ENCODE measurements at places on chromosomes 1 and 21.

DNA sequence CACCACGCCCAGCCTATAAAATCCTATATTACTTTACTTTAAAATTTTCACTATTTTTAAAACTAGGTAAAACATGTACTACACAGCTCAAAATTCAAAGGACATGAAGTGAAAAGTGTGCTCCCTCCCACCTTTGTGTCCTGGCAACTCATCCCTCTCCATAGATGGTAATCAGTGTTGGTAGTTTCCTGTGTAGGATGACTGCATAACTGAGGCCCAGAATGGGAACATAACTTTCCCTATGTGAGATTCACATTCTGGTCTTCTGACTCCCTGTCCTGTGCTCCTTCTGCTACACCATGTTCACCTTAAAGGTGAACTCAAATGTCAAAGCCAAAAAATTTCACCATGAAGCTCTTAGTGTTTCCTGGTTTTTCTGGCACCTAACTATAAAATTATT, 39.3 kb downstream of the XKR8 start:
- no peak for DNase-seq

DNA sequence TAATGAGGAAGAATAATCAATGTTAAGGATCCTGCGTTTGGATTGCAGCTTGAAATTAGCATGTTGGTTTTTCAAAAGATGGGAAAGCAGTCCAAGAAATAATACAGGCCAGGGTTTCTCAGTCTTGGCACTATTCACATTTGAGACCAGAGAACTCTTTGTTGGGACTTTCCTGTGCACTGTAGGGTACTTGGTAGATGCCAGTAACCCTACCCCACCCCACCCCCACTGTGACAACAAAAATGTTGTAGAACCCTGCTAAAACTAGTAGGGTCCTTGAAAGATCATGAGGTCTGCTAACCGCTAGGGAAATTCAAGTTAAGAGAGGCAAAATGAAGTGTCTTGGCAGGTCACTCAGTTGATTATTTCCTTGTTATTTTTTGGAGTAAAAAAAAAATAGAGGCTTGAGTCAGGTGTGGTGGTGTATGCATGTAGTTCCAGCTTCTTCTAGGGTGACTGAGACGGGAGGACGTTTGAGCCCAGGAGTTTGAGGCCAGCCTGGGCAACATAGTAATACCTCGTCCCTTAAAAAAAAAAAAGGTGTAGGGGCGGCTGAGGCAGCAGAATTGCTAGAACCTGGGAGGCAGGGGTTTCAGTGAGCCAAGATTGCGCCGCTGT, 53.3 kb downstream of the SPEN start:
- no peak for DNase-seq

DNA sequence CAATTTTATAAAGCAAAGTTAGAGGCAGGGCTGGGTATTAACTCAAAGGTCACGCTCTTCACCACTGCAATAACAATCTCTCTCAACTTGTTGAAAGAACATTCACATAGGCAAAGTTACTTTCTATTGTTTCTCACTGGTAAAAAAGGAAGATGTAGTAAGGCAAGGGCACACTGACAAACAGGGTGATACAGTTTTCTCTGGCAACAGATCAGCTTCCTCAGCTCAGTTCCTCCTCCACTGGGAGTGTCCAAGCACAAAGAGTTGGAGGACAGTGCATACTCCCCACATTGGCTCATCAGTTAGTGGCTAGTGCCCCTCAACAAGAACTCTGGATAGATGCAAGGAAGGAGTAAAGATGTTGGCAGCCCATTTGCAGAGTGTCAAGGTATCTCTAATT, 3.7 kb downstream of the PLPPR4 start:
- no peak for DNase-seq

GRCh38 chr1:176195547-176195946, 11.5 kb downstream of the COP1 start:
- no peak for DNase-seq

DNA sequence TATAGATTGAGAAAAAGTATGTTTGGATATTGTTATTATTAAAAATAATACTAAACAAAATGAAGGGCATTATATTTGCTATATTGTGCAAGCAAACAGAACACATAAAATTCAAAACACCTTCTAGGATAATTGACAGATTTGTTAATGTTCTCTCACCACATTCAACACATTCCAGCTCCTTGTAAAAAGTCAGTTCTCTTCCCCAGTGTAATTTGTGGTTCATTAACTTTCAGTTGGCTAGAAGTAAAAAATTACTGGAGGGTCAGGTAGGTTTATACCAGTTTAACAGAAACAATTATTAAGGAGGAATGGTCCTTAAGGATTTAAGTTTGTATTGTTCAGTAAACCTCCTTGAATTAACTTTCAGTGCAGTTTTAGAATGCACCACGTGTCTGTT, 1235.3 kb upstream of the ADGRL2 start:
- DNase-seq: no peak

- DNase-seq: no peak
Observed at GRCh38 chr1:151060657-151061421, 642 bp downstream of the MLLT11 start.

- DNase-seq: no peak
Observed at GRCh38 chr1:245760301-245760700, 605.5 kb downstream of the KIF26B start.

- DNase-seq: no peak
Observed at GRCh38 chr1:59601041-59601441, 213.7 kb upstream of the HOOK1 start.

DNA sequence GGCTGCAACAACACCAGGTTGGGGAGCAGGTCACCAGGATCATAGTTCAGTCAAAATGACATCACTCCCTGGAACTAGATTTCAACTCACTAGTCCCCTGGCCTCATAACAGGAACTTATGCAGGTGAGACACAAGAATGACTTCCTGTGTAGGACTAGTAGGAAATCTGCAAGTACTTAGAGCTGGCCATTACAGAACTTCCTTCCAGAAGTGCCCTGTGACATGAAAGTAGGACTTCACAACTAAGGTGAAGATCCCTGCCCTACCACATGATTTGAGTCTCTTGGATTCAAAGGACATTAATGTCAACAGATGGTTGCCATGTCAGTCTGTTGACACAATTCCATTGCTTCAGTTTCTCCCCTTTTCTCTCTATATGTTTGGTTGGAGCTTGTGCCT, 223.1 kb downstream of the RPS6KC1 start:
- no peak for DNase-seq

DNA sequence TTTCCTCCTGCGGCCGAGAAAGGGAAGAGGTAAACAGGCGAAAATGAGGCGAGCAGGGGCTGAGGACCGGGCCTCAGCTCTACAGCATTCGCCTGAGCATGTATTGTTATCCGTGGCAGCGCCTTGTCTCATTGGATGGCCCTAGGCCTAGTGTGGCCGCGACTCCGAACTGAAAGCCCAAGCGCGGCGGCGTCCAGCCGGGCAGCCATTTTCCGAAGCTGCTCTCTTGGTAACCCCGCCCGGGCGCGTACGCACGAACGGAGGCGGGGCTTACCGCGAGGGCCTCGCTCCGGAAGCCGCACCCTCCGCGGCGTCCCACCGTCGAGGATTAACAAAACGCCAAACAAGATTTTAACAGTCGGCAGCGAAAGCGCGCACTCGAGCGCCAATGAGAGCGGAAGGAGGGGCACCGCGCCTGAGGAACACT, 797 bp upstream of the USP1 start:
- DNase-seq: no peak

- DNase-seq: no peak
Observed at GRCh38 chr1:2969011-2969844, 52.0 kb upstream of the ACTRT2 start.

DNA sequence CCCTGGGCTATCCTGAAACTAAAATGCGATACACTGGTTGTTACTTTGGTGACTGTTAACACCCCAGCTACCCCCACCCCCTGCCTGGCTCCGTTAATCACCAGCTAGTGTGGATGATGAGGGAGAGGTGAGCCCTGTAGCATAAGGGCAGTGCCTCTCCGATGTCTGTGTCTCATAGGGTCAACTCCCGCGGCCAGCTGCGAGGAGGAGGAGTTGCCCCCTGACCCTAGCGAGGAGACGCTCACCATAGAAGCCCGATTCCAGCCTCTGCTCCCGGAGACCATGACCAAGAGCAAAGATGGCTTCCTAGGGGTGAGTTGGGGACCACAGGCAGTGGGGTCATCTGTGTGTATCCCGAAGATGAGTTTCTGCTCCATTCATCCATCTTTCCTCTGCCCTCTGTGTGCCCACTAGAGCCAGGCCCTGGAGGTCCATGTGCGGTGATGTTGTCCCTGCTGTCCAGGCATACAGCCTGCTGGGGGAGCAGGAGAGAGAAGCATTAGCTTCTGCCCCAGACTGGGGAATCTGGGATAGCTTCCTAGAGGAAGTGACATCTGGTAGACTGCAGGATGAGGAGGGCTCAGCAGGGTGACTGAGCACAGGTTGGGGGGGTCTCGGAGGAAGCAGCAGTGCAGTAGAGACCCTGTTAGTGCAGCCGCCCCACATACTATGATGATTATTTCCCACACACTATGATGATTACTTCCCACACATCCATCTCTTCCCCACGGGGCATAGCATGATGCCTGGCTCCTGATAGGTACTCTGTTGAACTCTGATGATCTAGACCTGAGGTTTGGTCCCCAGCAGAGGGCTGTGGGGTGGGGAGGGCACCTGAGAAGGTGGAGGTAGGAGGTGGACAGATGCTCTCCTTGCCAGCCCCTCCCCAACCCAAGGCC, 5.2 kb downstream of the SELENON start:
- DNase-seq: no peak

- DNase-seq: no peak
Observed at GRCh38 chr1:145979746-145980456, 15.4 kb downstream of the POLR3GL start.

GRCh38 chr1:195568389-195568788, 1039.9 kb downstream of the KCNT2 start:
- no peak for DNase-seq

- DNase-seq: peak; percentile 23
Observed at GRCh38 chr1:17826165-17826488, 71.0 kb downstream of the ACTL8 start.

DNA sequence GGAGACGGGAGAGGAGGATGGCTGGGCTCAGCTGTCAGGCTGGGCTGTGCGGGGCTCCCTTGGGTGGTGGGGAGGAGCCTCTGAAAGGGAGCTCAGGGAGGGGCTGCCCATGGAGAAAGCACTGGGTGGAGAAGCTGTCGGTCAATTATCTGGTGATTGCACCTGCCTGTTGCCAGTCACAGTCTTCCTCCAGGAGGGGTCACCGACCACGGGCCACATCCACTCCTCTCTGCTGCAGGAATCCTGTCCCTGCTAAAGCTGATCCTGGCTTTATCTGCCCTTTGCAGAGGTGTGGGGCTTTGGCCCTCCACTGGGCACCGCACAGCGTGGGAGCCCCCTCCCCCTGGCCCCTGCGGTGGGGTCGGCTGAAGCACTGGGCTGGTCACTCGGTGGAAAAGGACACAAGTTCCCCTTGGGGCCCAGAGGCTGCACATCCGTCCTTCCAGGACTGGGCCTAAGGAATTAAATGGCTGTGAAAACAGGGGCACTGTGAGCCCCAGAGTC, 21.8 kb upstream of the COL18A1 start:
- no peak for DNase-seq

DNA sequence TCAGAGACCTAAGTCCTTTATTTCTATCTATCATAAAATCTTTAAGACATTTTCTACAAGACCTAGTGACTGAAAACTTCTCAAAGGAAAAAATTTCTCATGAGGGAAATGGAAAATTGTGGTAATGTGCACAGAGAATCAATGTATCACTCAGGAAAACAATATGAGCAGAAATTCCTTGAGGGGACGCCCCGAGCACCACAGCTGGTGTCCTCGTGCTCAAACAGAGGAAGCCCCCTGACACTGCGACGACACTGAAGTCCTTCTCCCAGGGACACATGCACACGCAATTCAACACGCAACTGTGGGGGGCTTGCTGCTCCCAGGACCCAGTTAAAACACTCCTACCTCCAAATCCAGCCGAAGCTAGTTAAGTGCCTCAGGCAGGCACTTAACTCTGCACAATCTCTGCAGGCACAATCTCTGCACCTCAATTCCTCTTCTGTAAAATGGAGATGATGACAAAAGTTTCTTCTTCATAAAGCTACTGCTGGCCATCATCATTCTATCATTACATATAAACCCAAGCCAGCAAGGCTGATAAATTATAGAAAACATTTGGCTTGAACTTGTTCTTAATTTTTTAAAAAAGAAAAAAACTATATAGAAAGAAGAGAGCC, 16.0 kb downstream of the ZBTB17 start:
- DNase-seq: no peak

DNA sequence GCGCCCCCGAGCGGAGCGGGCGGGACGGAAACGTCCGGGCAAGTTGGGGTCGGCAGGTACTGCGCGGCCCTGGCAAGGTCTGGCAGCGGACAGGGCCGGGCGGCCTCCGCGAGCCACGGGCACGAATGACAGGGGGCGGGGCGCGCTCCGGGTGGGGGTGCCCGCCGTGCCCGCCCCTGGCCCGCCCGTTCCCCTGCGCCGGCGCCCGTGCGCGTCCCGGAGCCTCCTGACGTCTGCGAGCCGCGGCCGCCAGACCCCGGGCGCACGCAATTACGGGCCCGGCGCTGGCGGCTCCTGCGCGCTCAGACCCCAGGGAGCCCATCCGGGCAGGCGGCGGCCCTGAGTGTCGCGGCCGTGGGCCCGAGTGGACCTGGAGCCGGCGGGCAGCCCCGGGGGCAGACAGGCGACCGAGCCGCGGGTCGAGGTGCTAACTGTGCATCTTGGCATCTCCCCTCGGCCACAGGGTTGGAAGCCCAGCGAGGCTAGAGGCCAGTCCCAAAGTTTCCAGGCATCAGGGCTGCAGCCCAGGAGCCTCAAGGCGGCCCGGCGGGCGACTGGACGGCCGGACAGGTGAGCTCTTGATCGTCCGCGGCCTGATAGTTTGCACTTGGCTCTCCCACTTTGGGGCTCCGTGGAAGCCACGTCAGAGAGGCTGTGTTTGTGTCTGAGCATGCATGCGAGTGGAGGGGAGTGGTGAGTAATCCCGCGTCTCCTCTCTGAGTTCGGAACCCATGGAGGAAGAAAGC, 918 bp downstream of the MIB2 start:
- no peak for DNase-seq

GRCh38 chr1:32336591-32336932, 529 bp upstream of the MARCKSL1 start:
- no peak for DNase-seq

GRCh38 chr1:113662101-113662500, 97.2 kb downstream of the PHTF1 start:
- no peak for DNase-seq

DNA sequence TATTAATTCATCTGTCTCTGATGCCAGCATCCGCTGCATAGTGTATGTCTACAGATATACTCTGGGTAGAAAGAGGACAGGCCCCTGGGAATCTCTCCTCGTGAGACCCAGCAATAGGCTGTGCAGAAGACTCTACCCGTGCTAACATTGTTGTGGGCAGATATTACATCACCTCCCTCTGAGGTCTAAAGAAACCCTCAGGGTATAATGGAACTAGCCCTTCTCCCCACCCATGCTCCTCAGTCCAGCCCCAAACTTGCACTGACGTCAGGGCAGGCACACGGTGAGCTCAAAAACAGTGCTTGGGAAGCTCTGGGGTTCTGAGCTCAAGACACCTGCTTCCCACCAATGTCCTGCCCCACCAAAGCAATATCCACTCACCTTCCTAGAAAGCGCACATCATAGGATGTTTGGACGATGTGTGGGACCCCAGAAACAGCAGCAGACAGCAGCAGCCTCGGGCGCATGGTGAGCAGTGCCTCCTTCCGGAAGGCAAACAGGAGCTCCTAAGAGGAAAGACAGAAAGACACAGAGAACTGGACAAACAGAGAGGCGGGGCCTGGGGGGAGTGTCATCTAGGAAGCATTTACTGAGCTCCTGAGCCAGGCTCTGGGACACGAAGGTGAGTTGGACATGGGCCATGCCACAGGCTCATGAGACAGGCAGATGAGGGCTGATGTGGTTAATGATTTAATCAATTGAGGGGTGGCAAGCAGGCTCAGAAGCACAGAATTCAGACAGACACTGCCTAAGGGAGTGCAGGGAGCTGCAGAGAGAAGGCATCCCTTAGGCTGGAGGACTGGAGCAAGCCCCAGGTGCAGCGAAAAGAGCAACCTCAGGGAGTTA, 4.8 kb downstream of the OVGP1 start:
- DNase-seq: no peak
